Aorta (tissue), 5 donors: ENCODE measurements at places on chromosomes 2 and 18. TPM values are rescaled to one million over a fixed set of nuclear protein-coding genes. Genes with fewer than 3 reads are reported as not detected.

DNA sequence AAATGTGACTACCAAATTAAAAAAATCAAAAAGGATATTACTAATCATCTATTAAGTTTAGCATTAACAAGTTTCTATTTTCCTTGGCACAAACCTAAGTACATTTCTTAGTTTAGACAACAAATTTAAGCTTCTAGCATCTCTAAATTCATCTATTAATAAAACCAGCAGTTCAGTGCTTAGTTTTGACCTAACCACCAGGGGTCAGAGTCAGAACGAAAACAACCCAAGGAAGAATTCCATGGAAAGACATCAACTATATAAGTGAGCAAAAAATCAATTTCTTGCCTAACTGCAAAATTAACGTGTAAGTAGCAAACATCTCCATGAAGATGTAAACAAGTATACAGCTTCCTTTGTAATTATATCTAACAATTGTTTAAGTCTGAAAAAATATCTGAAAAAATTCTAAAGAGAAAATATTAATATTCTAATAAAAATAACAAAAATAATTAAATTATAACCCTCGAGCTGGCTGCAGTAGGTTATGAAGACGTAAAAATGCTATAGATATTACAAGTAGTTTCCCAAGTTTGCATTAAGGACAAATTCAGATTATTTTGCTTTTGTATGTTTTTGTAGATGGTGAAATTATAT, 83.7 kb downstream of the CERKL start:
- no peaks in the 10 kb centered on the region for H3K36me3 ChIP-seq
- DNase-seq: no peak

- H3K4me3 ChIP-seq: no peak overlapping the region
- H3K36me3 ChIP-seq: no peaks in the 10 kb centered on the region
- peak; percentile 85 for DNase-seq
- no peak overlapping the region for H3K27ac ChIP-seq
These were observed 3.0 kb upstream of the PLEK start for GRCh38 chr2:68362069-68362468.

GRCh38 chr2:135786823-135787222, 45.2 kb downstream of the UBXN4 start:
- H3K4me3 ChIP-seq: no peak overlapping the region
- DNase-seq: no peak
- peaks cover 4% of the 10 kb centered on the region for H3K36me3 ChIP-seq
- peaks cover 3% of the 10 kb centered on the region for H3K4me1 ChIP-seq
- H3K27me3 ChIP-seq: no peaks in the 10 kb centered on the region
- no peak overlapping the region for H3K27ac ChIP-seq

GRCh38 chr2:60581433-60582282, 28.2 kb upstream of the BCL11A start:
- H3K27me3 ChIP-seq: no peaks in the 10 kb centered on the region
- DNase-seq: peak; percentile 89
- H3K27ac ChIP-seq: no peak overlapping the region
- no peak overlapping the region for H3K4me3 ChIP-seq
- no peaks in the 10 kb centered on the region for H3K36me3 ChIP-seq

DNA sequence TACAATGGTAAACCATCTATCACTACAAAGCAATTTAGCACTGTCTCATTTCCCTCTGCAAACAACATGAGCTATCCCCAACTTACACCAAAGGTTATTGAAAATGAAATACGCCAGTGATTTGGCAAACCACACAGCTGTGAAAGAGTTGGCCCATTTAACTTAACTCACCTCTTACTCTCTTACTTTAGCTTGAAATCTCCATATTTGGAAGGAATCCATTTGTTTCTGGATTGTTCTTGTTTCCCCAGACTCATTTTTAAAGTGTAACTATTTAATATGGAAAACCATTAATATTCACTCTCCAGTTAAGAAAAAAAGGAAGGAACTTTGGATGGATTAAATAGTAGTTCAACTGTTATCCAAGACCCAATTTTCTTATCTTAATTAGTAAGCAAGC, 93.7 kb upstream of the TRIB2 start:
- DNase-seq: no peak
- H3K4me1 ChIP-seq: no peaks in the 10 kb centered on the region
- no peak overlapping the region for H3K4me3 ChIP-seq

DNA sequence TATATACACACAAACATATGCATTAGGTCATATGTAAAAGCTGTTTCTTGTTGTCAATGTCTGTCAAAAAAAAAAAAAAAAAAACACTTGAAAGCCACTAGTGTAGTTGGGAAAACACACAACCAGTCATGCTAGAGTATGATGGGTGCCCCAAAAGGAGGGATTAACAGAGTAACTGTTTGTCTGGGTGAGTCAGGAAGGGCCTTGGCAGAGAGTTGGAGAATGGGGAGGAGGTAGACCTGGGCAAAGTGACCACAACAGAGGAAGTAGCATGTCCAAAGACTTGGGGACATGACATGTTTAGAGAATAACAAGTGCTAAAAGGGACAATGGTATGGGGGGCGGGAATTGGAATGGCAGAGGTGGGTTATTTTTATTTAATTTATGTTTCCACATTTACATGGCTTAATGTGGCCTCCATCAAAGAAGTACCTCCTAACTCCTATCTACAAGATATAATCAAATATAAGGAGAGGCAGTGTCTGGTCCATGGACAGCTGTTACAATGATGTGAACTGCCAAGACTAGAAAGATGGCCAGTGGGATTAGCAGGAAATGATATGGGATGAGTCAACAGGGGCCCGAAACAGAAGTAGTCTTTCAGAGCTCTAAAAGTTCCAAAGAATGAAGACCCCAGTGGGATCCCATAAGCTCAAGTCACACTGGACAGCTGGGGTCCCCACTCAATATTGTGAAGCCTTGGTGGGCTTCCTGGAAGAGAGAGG, 99.9 kb upstream of the ZFP36L2 start:
- no peak for DNase-seq
- no peaks in the 10 kb centered on the region for H3K27me3 ChIP-seq
- peaks cover 2% of the 10 kb centered on the region for H3K36me3 ChIP-seq
- no peak overlapping the region for H3K4me3 ChIP-seq
- H3K27ac ChIP-seq: peak overlapping the region; percentile 53

- no peak for DNase-seq
- no peak overlapping the region for H3K4me3 ChIP-seq
- no peaks in the 10 kb centered on the region for H3K36me3 ChIP-seq
These were observed 4.9 kb downstream of the TMEM177 start for GRCh38 chr2:119683713-119684443.

- no peaks in the 10 kb centered on the region for H3K36me3 ChIP-seq
- no peaks in the 10 kb centered on the region for H3K27me3 ChIP-seq
- no peak for DNase-seq
- no peak overlapping the region for H3K27ac ChIP-seq
- no peaks in the 10 kb centered on the region for H3K4me1 ChIP-seq
- H3K4me3 ChIP-seq: no peak overlapping the region
These were observed 54.6 kb upstream of the CYTIP start for GRCh38 chr2:157498483-157498882.

The CD8B2 gene
- 0.09 TPM for total RNA-seq

The NMS gene
- total RNA-seq: not detected
